ENCODE measurements at places on chromosomes 2 and 18. TPM values are rescaled to one million over a fixed set of nuclear protein-coding genes. Genes with fewer than 3 reads are reported as not detected.

DNA sequence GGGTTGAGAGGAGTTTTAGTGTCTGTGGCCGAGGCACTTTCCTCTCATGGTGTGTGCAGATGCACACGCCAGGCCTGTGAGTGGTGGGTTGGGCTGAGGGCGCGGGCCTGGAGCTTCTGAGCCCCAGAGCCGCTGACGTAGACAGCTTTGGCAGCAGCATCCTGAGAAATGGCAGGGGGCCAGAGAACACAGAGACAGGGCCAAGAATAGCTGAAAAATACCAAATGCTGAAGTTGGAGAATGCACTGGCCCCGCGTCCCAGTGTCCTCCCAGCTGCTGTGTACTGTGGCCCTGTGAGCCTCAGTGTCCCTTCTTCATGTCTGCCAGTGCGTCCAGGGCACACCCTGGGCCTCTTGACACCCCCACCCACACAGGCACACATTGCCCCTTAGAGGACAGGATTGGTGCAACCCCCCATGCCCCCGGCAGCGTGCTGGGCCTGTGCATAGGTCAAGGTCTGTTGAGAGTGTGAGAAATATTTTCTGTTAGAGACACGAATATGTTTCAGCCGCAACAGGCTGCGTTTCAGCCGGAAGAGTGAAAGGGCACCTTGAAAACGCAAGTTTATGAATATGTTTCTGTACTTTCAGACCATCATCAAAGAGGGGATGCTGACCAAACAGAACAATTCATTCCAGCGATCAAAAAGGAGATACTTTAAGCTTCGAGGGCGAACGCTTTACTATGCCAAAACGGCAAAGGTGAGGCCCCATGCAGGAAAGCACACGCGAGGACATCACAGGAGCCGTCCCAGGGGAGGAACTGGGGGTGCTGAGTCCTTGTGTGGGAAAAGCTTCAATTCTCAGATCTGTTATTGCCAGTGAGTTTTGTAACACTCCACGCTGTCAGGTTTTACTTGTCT is 33.6 kb downstream of the DGKD start:
- peak; percentile 98 for DNase-seq

GRCh38 chr2:197268786-197269584 is 41.6 kb downstream of the ANKRD44 start:
- peak; percentile 71 for DNase-seq

- no peak for DNase-seq
Measured at GRCh38 chr2:177285892-177286715, 21.6 kb upstream of the NFE2L2 start.

Gene CCDC141
- 5.3 TPM for total RNA-seq

Gene VIL1
- 2.4 TPM for total RNA-seq

Gene ZSWIM2
- 0.96 TPM for total RNA-seq

Gene POTEJ
- 0.24 TPM for total RNA-seq

Gene FOXI3
- 1.7 TPM for total RNA-seq

Gene SLC5A7
- 5.3 TPM for total RNA-seq

Gene GPR39
- total RNA-seq = 7.7 TPM

All from umbilical cord (tissue), 2 donors.